ENCODE measurements at places on chromosomes 5 and 9.

- DNase-seq: no peak
Measured at GRCh38 chr5:101720033-101720432, 576.1 kb downstream of the SLCO4C1 start.

DNA sequence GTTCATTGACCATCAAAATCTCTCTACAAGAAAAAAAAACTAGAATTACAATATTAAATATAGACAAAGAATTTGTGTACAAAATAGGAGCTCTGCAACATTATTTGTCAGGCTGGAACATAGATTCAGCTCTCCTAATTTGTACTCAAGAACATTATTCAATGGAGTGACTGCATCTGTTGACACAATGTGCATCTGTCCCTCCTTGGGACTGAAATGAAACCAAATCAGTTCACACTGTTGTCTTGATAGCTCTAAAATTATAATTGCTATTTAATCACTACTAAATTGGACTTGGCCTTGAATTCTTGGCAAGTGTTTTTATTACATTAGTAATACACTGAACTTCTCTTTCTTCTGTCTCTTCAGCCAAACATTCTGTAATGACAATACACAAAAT lies 47.7 kb downstream of the FTMT start:
- DNase-seq: no peak

GRCh38 chr5:109099081-109099480 lies 310.7 kb downstream of the PJA2 start:
- DNase-seq: no peak

DNA sequence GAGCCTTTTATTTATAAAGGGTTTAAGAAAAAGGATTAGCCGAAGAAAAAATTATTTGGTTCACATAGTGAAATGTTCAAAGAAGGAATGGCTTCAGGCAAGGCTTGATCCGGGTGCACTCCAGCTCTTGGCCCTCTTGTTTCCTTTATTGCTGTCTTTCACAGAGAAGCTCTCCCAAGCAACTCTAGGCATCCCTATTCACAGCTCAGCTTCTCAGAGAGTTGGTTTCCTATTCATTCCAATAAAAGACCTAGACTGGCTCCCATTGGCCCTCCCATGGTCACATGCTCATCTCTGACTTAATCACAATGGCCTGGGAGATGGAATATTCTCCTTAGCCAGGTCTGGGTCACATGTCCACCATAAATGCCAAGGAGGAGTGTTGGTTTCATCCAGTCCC lies 9.4 kb upstream of the FGFR4 start:
- no peak for DNase-seq

- no peak for DNase-seq
Measured at GRCh38 chr9:99885747-99886146, 20.7 kb upstream of the STX17 start.

GRCh38 chr5:1144638-1145396 lies 33.0 kb upstream of the SLC12A7 start:
- DNase-seq: no peak

DNA sequence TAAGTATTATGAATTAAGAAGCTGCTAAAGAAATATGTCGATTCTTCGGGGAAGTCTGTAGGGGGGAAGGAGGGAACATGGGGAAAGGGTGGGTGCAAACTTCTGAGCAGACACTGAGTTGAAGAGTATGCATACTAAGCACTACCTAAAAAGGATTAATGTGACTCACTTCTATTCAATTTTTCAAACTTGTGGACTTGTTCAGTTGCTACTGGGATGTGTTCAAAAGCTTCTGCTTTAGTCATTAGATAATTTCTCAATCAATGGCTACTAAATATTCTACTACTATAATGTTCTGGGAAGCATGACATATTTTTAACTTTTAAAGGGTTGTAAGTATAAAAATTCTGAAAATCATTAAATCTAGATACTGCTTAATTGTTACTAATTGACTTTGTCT lies 109.7 kb upstream of the FER start:
- no peak for DNase-seq

- DNase-seq: no peak
Measured at GRCh38 chr5:89421035-89421434, 538.1 kb upstream of the MEF2C start.

- no peak for DNase-seq
Measured at GRCh38 chr9:134709512-134710270, 68.1 kb downstream of the COL5A1 start.

DNA sequence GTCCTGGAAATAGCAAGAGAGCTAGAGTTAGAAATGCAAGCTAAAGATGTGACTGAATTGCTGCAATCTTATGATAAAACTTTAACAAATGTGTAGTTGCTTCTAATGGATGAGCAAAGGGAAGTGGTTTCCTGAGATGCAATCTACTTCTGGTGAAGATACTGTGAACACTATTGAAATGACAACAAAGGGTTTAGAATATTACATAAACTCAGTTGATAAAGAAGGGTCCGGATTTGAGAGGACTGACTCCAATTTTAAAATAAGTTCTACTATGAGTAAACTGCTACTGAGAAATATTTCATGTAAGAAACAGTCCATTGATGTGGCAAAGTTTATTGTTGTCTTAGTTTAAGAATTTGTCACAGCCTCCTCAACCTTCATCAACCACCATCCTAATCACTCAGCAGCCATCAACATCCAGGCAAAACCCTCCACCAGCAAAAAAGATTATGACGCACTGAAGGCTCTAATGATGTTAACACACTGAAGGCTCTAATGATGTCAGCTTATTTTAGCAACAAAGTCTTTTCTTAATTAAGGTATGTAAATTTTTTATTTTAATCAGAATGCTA lies 376.2 kb downstream of the CDH10 start:
- DNase-seq: peak; percentile 2

DNA sequence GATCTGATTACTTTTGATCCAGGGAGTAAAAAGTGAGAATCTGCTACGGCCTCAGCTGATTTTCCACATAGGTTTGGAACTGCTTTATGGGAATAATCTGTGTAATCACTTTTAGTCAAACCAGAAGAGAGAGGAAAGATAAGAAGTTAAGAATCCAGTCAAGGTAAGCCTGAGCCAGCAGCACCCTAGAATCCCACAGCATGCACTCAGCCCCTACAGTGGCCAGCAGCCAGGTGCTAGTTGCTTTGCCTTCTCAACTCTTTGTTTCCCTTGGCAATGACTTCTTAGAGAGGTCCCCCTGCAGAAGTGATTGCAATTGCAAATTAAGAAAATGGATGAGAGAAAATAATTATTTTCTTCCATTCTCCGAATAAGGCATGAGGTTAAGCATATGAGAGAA lies 59.7 kb upstream of the TMED7 start:
- DNase-seq: no peak

GRCh38 chr5:151864061-151864748 lies 60.4 kb downstream of the GLRA1 start:
- DNase-seq: no peak

DNA sequence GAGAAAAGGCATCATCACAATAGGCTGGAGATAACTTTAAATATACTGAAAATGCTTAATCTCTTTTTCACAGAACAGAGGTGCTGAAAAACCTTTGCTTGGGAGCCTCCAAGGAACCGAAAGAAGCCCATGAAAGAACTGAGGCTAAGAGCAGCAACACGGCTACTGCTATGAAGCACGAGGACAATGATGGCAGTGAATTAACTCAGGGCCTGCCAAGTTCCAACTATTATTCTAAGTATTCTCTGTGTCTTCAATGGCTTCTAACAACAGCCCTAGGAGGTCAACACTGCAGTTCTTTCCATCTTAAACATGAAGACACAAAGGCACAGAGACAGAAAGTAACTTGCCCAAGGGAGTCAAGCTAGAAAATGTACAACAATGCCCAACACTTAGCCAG lies 293.0 kb upstream of the DAP start:
- no peak for DNase-seq

- no peak for DNase-seq
Measured at GRCh38 chr5:119512277-119512676, 60.0 kb downstream of the HSD17B4 start.
